ENCODE measurements at places on chromosomes 2 and 18.
A peak's percentile ranks its signal among the peaks of the same experiment; 100 is the strongest.

DNA sequence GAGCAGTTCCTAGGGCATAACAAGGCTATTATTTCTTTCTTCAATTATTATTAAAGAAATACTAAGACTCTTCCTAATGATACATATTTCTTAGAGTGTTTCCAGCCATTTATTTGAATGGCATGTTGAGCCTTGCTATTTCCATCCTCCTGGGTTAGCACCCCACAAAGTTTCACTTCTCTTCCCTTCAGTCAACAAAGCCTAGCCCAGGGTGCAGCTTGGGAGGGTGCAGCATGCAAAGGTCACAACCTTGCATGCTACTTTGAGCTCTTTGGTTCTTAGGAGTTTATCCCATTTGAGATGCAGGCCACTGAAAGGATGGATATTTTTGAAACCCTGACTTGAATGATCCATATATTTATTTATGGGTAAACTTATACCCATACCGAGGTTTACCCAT, 454.4 kb upstream of the MEIS1 start:
- no peak for DNase-seq

- DNase-seq = no peak
Measured at GRCh38 chr2:227030789-227031188, 133.2 kb downstream of the COL4A4 start.

DNA sequence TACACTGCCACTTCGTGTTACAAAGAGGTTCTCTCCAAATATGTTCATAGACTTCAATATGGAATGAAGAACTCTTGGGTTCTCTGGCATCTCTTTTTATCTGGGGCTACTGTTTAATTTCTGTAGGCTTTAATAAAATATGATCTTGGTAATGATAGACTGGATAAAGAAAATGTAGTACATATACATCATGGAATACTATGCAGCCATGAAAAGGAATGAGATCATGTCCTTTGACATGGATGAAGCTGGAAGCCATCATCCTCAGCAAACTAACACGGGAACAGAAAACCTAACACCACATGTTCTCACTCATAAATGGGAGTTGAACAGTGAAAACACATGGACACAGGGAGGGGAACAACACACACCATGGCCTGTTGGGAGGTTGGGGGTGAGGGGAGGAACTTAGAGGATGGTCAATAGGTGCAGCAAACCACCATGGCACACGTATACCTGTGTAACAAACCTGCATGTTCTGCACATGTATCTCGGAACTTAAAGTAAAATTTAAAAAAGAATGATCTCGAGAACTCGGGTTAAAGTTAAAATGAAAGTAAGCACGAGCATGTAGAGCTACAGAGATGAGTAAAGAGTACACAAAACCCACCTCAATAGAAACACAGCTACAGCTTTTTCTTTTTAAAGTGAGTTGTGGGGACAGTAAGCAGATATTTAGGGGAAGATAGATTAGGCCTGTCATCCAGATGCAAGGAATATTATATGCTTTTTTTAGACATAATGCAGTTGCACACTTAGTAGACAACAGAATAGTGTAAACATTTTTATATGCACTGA, 102.3 kb downstream of the SGPP2 start:
- DNase-seq = no peak

DNA sequence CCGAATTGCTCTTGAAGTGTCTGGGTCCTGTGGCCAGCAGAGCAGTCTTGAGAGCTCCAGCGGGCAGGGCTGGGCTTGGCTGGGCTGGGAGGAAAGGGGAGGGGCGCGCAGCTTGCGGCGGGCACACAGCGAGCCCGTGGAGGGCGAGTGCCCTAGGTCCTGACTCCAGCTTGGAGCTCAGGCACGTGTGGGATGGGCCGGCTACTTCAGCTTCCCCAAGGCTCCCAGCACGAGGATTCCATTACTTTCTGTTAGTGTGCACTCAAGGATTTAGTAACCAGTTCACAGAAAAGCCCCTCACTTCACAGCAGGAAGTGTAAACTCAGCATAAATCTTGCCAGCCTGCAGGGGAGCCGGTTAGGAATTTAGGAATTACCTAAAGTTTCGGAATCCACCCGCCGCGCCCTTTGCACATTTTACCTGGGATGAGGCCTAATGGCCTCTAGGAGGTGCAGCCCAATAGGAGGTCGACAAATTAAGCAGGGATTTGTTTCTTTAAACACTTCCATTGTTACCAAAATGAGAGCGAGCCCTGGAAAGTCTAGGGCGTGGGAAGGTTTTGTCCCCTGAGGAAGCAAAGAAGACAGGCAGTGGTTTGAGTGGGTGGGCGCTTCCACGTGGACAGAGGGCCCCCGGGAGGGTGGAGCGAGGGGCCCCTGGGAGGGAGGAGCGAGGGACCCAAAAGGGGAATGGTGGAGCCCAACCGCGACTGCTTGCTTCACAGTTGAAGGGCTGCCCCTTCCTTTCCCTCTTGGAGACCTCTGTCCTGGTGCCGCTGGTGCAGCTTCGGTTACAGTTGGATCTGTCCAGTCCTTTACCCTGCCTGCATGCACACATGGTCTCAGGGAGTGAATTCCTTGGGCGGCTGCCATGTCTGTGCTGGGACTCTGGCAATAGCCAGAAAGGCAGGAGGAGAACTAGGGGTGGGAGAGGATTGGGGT, 93.3 kb downstream of the CTAGE1 start:
- DNase-seq = no peak

DNA sequence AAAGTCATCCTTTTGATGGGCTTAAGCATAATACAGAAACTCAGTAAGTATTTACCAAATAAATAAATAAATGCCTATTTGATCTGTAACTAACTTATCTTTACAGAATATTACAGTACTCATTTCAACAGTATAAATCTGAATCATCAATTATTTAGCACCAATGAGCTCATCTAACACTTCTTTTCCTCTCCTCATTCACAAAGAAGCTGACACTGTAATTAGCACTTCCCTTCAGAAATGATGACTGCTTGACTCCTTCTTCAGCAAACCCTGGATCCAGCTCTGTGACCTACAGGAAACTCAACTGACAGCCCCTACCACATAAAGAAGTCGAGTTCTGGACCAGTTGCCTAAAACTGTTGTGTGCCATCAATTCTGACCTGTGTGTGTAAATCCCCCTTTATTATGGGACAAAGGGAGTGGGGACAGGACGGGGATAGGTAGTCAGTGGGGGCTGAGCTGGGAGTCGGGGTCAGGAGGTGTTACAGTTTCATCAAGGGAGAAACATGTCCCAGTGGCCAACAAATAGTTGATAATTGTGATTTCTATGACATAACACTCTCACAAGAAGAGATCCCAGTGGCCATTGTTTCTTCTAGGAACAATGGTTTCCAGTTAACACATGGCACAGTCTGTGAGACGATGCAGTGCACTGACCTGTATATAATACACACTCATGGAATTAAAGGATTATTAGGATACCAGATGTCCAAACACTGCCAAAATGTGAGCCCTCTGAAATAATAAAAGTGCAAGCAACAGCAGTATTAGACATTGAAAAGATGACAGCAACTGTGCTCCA, 68.7 kb downstream of the STK39 start:
- no peak for DNase-seq

GRCh38 chr2:189022053-189022481, 47.9 kb downstream of the COL3A1 start:
- DNase-seq = no peak

GRCh38 chr2:20588918-20589871, 61.7 kb downstream of the HS1BP3 start:
- no peak for DNase-seq

- DNase-seq = no peak
Measured at GRCh38 chr18:56545464-56545863, 92.9 kb downstream of the TXNL1 start.

- DNase-seq = no peak
Measured at GRCh38 chr2:162025121-162025911, 48.7 kb downstream of the DPP4 start.

DNA sequence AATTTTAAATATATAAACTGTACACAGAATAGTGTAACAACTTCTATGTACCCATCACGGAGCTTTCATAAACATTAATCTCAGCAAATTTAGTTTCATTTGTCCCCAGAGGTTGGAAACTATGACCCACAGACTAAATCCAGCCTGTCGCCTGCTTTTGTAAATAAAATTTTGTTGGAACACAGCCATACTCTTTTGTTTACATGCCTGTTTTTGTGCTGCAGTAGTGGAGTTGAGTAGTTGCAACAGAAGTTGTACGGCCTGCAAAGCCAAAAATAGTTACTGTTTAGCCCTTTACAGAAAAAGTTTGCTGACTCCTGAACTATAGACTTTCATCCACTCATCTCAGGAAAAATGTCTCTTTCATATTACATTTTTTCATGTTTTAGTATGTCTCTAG, 39.8 kb downstream of the RBM45 start:
- no peak for DNase-seq

DNA sequence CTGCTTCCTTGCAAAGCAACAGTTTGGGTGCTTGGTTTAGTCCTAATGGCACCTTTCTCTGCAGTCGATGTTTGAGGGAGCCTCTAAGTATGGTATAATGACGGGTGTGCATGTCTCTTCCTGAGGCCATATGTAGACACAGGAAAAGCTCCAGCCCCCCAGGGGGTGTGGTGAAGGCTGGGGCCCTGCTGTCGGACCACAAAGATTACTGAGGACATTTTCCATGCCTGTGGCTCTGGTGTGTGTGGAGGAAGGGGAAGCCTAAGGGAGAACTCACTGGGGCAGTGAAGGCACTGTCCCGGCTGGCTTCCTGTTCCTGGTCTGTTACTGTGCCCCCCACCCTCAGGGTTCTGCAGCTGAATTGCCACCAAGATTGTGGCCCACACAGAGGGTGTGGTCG, 187.1 kb downstream of the FHOD3 start:
- no peak for DNase-seq

DNA sequence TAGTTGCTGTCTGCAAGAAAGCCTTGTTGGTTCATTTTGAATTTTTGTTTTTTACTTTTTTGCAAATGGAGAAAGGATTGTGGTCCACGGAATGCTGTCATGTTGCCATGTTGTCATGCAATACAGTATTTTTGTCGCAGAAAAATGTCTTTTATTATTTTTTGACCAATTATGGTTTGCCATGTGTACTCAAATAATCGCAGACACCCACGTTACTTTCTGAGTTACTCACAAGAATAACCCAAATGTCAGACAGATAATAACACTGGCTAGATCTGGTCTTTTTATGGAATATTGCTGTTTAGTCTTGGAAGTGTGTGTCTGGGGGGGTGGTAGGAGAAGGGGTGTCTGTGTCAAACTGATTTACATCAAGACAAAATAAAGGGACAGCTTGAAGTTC, 188.9 kb downstream of the LTBP1 start:
- DNase-seq = no peak

DNA sequence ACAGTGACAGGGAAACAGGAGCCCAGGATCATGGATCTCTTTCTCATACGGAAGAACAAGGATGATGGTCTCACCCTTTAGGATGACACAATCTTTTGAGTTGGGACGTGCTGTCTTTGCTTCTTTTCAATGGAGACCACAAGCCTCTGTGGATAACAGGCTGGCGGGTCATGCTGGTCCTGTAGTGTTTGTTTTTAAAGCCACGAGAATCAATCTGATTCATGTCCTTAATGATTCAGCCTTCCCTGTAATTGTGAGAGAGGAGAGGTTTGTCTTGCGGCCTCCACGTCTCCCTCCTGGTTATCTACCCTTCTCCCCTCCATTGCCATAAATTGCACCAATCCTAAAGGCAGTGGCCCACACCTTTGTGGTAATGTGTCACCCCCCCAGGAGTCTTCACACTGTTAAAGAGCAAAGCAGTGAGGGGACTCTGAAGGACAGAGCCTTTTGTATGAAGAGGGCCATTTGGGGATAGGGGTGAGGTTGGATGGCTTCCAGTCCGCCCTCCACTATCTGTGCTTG, 87.7 kb upstream of the TGFA start:
- DNase-seq = no peak

DNA sequence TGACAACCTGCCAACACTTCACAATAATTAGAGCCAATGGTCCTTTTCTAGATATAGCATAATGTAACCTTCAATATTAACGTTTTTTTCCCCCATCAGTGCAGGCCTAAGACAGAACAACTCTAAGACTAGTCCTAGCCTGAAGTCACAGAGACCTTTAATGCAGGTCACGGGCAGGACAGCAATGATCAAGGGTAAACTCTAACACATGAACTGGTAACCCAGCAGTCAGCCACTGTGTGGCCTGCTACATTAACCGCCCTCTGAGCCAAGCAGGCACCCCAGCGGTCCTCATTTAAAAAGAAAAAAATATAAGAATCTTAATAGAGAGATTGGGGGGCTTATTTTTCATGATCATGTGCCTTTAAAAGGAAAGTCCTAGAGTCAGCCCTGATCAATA, 290.6 kb downstream of the AFF3 start:
- DNase-seq = no peak

- DNase-seq = no peak
Measured at GRCh38 chr18:22676423-22676822, 256.7 kb upstream of the RBBP8 start.

- DNase-seq = peak; percentile 27
Measured at GRCh38 chr2:170929686-170930050, 615 bp downstream of the GORASP2 start.

GRCh38 chr2:134190807-134191203, 63.1 kb upstream of the MGAT5 start:
- no peak for DNase-seq

- DNase-seq = no peak
Measured at GRCh38 chr2:28185891-28186290, 206.8 kb upstream of the FOSL2 start.

DNA sequence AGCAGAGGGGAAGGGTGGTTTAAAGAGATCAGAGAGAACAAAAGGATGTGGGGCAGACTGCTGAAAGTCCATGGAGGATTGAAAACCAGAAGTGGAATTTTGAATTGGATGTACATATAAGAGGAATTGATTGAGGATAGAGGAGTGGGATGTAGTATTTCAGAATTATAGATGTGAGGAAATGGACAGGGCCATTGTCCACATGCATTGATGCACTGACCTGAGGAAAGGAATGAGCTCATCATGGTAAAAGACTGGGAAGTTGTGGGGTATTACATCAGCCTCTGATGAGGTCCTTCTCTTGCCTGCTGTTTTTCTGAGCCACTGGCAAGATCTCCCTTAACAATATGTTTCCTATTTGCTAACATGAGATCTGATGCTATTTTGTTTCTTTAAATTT, 365.7 kb upstream of the FANCL start:
- DNase-seq = no peak

DNA sequence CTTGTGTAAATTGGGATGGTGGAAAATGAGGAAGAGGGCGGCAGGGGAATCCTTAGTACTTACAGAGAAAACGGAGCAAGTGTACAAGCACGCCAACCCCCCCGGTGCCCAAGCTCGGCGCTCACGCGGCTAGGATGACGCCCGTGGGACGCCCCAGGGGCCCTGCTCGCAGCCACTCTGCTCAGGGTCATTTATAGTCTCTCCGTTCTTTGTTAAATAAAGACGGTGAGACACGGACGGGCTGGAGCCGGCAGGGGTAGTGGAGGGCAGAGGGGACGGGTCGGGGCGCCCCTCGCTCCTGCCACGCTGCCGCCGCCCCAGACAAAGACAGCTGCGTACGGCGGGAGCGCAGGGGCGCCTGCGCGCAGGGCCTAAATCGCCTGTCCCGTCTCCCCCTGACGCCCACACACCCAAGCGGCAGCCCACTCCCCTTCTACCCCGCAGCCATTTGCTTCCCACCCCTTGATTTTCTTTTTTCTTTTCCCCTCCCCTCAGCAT, 37.8 kb downstream of the PCBP1 start:
- peak; percentile 66 for DNase-seq

Data from CD4-positive, alpha-beta T cell treated with Interleukin-4 for 4 hours (primary cell).